ENCODE measurements at places on chromosomes 12 and 14.
A peak's percentile ranks its signal among the peaks of the same experiment; 100 is the strongest.

- no peak for DNase-seq
These were observed 278.9 kb downstream of the DPF3 start for GRCh38 chr14:72614891-72615415.

GRCh38 chr14:86334355-86334754 lies 804.4 kb downstream of the FLRT2 start:
- DNase-seq, result no peak

DNA sequence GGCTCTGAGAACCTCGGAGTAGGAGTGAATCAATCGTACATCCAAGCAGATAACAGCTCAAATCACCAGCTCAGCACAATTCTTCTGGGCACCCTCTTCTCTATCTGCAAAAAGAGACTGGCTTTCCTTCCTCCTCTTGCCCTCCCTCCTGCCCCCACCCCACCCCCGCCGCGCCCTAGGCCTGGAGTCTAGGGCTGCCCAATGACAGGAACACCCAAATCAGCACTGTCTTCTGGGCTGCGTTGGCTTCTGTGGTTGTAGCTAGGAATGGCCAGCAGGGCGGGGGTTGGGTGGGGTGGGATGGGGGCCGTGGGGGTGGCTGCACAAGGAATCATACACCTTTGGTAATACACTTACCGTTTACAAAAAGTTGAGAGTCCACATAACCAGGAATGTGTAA lies 28.0 kb upstream of the TMCC3 start:
- DNase-seq, result no peak

GRCh38 chr12:47722941-47723631 lies 2.2 kb downstream of the ENDOU start:
- no peak for DNase-seq

DNA sequence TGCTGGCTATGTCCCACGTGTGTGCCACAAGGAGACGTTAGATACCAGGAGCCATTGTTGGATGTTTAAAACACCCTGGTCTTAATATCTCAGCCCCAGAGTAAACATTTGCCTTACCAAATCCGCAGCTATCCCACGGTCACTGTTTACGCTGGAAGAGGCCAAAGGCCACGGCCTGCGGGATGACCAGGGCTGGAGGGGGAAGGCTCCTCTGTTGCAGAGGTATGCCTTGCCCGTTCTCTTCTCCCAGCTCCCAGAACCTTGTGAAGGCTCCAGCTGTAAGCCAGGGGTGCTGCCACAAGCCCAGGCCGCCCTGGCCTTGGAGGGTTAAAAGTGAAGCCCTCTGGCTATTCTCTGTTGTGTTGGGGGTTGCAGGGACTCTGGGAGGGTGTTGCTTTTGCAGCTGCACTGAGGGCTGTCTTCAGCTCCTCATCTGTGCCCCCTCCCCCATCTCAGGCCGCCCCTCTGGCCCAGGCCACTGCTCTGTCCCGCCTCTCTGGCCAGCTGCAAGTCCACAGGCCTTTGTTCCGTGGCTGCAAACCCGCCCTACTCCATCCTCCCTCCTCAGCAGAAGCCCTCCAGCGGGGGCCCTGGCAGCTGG lies 2.5 kb downstream of the PLEKHG3 start:
- peak; percentile 3 for DNase-seq

DNA sequence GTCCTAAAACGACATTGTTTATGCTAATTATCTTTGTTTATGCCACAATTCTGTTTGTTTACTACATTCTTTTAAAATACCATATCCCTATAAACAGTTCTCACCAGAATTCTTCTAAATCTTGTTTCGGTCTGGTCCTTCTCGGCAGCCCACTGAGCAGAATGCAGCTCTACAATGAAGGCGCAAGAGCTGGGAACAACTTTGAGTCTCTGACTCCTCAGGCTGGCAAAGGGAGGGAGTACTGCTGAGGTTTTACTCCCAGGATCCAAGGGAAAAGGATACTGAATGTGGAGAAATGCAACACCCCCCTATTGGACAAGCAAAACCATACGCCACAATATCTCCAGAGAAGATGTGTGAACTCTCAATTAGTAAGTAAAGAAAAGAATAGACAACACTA lies 5.4 kb downstream of the SOX5 start:
- DNase-seq, result no peak

- no peak for DNase-seq
These were observed 700.0 kb downstream of the TMTC2 start for GRCh38 chr12:83386527-83387264.

- DNase-seq, result no peak
These were observed 36.8 kb upstream of the SPTSSA start for GRCh38 chr14:34498684-34499412.

DNA sequence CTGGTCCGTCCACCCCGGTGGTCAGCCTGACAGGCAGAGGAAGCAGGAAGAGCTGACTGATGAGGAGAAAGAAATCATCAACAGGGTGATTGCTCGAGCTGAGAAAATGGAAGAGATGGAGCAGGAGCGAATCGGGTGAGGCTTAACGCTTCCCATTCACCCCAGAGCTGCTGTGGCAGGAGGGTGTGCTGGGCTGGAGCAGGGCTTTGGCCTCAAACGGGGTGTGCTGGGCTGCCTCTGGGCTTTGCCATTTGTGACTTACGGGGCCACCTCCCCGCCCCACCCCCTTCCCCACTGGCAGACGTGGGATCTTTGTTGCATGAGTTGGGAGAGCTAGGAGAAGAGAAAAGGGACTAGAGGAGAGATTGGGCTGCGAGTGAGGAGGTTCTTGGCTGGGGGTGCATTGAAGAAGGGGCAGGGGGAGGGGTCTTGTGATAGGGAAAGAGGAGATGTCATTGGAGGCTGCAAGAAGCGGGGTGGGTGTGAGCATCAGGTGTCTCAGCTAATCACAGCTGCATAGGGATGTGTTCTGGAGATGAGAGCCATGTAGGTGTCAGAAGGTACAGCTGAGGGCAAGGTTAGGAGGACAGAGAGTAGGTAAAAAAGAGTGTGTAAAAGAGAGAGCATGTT lies 56.3 kb downstream of the RPH3A start:
- DNase-seq, result no peak

GRCh38 chr14:89654998-89655397 lies 238.0 kb upstream of the FOXN3 start:
- no peak for DNase-seq

DNA sequence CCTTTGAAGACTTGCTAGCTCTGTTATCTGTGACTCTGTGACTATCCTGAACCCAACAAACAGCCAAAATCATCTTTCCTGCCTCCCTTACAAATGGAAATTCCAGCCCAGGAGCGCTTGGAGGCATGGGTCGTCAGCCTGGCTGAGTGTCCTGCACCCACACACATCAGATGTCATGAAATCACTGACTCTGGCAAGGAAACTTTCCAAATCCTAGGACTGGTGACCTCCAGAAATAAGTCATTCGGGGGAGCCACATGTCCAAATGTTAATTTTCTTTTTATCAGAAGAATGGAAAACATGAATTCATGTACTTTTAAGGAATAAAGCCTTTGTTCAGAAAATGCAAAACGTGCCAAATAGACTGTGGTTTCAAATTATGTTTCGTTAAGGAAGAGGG lies 96.3 kb upstream of the EVL start:
- DNase-seq, result no peak

DNA sequence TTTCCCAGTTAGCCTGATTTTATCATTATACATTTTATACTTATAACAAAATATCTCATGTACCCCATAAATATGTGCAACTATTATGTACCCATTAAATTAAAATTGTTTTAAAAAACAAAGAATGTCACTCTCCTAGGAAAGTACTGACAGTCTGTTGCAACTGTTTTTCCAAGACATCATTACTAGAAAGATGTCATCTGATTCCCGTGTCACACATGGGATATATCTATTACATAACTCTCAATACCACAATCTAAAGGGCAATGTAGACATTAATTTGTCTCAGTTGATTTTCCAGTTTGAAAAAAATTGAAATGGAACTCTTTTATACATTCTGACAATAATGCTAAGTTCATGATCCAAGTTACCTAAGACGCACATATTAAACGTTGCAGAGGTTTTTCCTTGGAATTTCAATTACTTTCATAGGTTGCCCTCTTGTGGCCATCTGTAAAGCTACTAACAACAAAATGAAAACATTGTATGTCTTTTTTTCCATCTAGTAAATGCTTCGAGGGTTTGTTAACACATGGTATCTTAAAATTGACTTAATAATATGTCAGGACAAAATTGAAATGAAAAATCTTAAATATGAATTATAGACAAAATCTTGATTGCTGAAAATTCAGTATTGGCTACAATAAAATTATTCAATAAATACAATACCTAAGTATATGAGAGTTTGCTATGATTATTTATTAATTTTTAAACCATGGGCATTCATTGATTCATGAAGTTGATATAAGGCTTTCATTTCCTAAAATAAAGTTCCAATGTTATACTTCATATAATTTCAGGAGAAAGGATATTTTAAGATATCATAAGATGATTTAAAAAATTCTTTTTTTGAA lies 131.6 kb downstream of the PPFIA2 start:
- DNase-seq, result no peak

DNA sequence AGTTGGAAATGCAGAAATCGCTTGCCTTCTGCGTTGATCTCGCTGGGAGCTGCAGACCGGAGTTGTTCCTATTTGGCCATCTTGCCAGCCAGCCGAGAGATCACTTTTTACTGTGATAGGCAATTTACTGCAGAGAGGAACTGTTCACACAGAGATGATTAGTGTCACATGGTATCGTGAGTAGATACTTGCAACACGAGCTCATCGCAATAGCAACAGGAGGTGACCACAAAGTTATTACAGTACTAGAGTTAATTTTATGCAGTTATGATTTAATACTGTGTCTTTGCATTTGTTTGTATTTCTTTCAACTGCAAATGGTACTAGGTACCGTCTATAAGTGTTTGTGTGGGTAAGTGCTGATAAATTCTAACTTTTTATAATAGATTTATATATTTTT lies 27.8 kb downstream of the NOPCHAP1 start:
- no peak for DNase-seq

- DNase-seq, result peak; percentile 44
These were observed 1104.1 kb upstream of the TMEM132C start for GRCh38 chr12:127162902-127163301.

- no peak for DNase-seq
These were observed 14.7 kb downstream of the SLC2A14 start for GRCh38 chr12:7857971-7858370.

DNA sequence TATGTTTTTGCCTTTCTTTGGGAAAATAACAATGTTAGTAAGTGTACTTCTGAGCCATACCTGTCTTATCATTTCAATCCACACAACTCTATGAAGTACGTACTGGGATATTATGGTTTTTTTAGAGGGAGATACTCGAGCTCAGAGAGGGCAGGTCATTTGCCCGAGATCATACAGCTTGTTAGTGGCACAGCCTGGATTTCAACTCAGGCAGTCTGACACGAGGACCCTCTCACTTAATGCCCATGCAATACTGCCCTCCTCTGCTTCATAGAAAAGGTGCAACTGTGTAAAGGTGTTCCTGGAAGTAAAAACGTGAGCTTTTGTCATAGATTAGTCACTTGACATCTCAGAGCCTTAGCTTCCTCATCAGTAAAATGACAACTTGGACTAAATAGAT lies 128.0 kb downstream of the NDUFA12 start:
- DNase-seq, result no peak

DNA sequence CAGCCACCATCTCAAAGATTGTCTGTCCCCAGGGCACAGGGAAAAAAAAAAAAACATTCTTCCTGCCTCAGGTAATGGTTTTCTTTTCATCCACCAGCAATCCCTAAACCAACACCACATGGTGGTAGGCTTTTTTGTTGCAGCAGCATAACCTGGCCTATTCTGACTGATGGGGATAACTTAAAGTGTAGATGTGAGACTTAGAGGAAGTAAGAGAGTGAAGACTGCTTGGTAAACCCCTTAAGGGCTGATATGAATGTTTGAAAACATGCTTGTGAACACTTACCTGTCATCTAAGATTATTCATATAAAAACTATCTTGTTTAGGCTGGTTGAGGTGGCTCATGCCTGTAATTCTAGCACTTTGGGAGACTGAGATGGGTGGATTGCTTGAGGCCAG lies 130.2 kb upstream of the RAP1B start:
- DNase-seq, result peak; percentile 16

DNA sequence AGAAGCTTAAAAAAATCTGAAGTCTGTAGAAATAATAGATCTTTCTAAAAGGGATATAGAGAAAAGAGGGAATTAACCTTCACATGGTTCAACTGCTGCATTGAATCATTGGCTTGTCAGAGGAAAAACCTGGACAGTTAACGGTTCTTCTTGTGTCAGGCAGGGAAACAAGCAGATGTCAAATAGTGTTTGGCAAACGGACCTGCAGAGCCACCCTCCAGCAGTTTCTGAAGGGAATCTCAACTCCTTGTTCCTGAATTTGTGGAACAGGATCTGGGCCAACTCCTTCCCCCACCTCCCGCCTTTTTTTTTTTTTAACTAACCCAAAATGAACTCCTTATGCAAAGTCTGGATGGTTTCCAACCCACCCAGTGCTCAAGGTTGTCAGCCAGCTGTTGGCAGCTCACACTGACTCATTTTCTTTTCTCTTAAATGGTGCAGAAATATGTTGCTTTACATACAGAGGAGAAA lies 187.3 kb downstream of the CAND1 start:
- no peak for DNase-seq

GRCh38 chr14:65824285-65824977 lies 411.9 kb downstream of the FUT8 start:
- DNase-seq, result peak; percentile 62

DNA sequence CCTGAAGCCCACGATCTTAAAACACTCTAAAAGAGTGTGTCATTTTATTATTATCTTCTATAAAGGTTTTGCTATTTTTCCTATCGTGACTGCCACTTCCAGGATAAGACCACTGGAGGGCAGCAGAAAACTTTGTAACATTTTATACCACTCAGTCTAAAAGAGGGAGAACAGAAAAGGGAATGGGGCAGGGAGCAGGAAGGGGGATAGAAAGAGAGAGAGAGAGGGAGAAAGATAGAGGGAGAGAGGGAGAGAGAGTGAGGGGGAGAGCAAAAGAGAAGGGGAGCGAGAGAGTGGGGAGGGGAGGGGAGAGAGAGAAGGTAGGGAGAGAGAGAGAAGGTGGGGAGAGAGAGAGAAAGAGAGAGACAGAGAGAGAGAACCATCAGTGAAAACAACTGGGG lies 2.0 kb upstream of the ART4 start:
- peak; percentile 40 for DNase-seq

- DNase-seq, result no peak
These were observed 24.3 kb upstream of the RPLP0 start for GRCh38 chr12:120225200-120225558.

- no peak for DNase-seq
These were observed 80.1 kb upstream of the IFNG-AS1 start for GRCh38 chr12:67909091-67909531.

GRCh38 chr12:50103767-50104321 lies at the start of gene GPD1:
Gene GPD1 (plus strand): TSS chr12:50104008. CDS start chr12:50104051, 43 bp downstream.
- DNase-seq, result peak; percentile 34

- no peak for DNase-seq
These were observed 21.6 kb downstream of the DYNC1H1 start for GRCh38 chr14:101985957-101986356.

GRCh38 chr14:90045616-90046015 lies 16.2 kb upstream of the KCNK13 start:
- DNase-seq, result no peak
